EH (cell line): ENCODE measurements at places on chromosomes 4 and X.

DNA sequence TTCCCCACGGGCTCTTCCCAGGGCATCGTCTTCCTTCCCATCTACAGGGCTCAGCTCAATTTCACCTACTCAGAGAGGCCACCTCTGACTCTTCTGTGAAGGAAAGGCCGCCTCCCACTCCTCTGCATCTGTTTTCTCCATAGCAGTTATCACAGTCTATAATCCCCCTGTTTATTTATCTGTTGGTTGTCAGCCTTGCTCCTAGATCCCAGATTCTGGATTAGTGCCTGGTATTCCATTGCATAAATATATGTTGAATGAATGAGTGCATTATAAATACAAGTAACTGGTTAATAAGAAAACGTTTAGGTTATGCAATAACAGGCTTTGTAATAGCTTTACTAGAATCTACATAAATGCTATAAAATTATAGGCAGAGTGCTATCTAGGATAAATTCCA lies 52.9 kb downstream of the NSG1 start:
- DNase-seq = no peak

GRCh38 chr4:178293601-178294000 lies 851.4 kb upstream of the AGA start:
- no peak for DNase-seq

GRCh38 chrX:19904778-19905367 lies 17.5 kb upstream of the SH3KBP1 start:
- peak; percentile 59 for DNase-seq

DNA sequence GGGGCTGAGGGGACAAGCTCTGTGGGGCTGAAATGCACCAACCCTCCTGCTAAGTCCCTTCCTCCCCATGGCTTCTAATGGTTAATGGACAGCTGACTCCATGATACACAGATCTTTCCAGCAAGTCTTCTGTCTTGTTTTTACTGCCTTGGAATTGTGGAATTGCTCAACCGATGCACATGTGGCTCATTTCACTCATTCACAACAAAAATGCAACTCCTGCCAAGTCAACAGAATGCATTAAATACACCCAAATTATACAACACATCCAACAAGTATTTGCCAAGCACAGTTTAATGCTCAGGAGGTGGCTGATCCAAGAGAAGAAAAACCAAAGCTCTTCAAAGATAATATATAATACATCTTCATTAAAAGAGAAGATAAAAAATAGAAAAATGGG lies 61.9 kb upstream of the PAGE4 start:
- no peak for DNase-seq

- DNase-seq = no peak
These were observed 104.8 kb upstream of the ENPEP start for GRCh38 chr4:110371016-110371770.

DNA sequence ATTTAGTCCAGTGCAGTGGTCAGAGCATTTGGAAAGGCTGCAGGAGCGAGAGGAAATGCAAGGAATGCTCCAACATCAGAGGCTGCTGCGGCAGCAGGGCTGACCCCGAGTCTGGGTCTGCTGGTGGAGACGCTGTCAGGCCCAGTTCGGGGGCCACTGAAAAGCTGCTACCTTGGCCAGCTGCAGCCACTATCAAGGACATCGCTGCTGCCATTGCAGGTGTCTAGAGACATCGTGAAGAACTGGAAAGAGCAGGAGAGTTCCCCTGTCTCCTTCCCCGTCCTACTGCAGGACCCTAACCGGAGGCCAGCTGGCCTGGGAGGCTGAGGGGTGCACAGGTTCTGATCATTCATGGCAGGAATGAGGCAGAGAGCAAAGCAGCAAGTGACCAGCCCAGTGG lies 29.5 kb upstream of the GPR78 start:
- DNase-seq = no peak

- DNase-seq = no peak
These were observed 208.5 kb downstream of the PPP4R3C start for GRCh38 chrX:27254656-27255055.

DNA sequence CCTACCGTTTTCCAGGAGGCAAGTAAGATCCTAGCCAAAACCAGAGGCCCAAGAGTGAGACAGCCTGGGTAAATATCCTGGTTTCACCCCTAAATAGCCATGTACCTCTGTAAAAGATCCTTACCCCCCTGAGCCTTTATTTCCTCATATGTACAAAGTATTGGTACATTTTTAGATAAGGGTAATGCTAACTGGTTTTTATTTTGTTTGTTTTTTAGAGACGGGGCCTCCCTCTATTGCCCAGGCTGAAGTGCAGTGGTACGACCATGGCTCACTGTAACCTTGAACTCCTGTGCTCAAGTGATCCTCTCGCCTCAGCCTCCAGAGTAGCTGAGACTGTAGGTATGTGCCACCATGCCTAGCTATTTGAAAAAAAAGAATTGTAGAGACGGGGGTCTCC lies 29.4 kb downstream of the SERPINA7 start:
- no peak for DNase-seq

- DNase-seq = peak; percentile 38
These were observed 41.0 kb upstream of the PDLIM5 start for GRCh38 chr4:94410678-94411206.

DNA sequence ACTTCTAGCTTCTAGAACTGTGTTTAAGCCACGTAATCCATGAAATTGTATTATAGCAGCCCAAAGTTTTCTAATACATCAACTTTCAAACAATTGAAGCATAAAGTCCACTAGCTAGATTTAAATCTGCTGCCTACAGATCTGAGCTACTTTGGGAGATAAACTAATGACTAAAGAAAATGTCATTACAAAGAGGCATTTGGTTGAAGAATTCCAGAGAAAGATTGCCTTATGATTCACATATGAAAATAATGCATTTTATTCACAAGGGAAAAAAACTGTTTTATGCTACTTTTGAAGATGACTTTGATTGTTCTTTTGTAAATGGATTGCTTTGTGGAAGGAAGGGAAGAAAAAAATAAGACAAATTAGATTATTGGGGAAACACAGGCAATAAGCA lies 124.1 kb upstream of the SLIT2 start:
- peak; percentile 55 for DNase-seq

GRCh38 chrX:125198546-125198945 lies 121.1 kb upstream of the TEX13C start:
- DNase-seq = no peak

- no peak for DNase-seq
These were observed 33.7 kb downstream of the PIGG start for GRCh38 chr4:532588-533317.

- DNase-seq = no peak
These were observed 476.8 kb downstream of the GABRG1 start for GRCh38 chr4:45646885-45647590.

DNA sequence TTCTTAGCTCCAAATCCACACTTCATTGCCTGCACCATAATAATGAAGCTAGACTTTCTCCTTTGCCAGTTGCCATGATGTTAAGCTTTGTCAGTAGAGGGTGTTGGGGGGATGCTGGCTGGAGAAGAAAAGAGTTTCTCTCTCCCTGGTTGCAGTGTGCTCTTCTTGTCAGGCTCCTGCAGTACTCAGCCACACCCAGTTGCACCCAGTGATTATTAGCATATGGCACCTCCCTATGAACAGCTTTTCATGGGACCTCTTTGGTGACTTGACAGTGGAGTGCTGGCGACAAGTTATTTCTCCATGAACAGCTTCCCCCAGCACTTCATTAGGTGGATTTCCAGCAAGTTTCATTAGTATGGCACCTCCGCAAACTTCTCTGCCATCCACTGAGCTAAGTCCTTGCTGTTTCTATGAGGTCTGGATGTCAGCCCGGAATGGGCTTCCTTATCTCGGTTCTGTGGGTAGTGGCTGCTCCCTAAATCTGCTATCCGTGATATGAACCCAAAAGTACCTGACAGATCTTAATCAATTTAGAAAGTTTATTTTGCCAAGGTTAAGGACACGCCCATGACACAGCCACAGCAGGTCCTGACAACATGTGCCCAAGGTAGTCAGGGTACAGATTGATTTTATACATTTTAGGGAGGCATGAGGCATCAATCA lies 18.8 kb upstream of the OTUD4 start:
- DNase-seq = no peak

DNA sequence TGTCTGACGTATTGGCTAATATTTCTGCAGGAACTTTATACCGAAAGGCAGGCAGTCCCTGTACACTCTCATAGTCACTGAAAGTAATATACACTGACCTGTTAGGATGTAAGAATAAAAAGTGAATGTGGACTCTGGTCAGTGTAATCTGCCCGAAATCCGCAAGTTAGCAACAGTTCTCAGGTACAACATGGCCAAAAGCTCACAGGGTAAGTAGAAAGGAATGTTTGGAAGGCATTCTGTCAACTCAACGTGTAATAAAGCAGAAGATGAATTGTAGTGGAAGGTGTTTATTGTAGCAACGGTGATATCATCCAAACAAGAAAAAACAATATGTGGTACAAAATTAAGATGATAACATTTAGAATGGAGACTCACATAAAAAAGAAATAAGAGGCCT lies 26.0 kb upstream of the NUP54 start:
- DNase-seq = no peak

DNA sequence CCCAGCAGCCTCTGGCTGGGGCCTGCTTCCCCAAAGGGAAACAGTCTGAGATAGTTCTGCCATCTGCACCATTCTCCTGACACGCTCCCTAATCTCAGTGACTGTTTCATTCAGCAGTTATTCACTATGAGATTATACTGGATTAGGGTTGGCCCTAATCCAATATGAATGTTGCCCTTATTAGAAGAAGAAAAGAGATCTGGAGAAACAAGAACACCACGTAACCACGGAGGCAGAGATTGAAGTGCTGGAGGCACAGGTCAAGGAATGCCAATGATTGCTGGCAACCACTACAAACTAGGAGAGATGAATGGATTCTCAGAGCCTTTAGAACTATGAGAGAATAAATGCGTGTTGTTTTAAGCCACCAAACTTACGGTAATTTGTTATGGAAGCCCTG lies 7.4 kb downstream of the ACOX3 start:
- no peak for DNase-seq

GRCh38 chrX:131836161-131836560 lies 186.9 kb upstream of the STK26 start:
- DNase-seq = no peak

DNA sequence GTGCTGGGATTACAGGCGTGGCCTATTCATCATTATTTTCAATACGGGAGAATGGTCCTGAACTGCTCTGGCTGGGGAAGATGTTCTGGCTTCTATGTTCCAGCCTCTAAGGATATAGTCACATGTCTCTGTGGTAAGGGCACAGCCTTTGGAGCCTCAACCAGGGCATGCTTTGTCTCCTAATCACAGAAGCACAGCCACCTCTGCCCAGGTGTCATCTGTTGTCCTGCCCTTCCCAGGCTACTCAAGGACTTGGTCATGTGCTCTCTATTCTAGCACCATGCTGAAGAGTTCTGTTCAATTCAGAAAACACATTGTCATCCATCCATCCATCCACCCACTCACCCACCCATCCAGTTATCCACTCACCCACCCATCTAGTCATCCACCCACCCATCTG lies 29.5 kb downstream of the ASMTL start:
- DNase-seq = no peak

- peak; percentile 47 for DNase-seq
These were observed 82.4 kb upstream of the MYOZ2 start for GRCh38 chr4:119053245-119053644.

DNA sequence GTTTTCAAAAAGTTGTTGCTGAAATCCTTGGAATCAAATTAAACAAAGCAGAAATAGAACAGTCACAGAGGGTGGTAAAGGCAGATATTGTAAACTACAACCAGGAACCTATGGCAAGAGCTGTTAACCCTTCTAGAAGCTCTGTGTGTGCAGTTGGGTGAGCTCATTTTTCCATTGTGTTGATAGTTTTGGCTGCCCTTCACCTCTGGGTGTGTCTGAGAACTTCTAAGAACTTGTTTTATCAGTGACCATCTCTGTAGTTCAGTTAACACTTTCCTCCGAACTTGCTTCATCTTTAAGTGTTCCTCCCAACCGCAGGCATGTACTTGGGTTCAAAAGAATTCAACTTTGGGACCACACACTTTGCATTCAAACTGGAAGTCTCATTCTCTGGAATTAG lies 32.7 kb downstream of the RBMX start:
- peak; percentile 35 for DNase-seq

DNA sequence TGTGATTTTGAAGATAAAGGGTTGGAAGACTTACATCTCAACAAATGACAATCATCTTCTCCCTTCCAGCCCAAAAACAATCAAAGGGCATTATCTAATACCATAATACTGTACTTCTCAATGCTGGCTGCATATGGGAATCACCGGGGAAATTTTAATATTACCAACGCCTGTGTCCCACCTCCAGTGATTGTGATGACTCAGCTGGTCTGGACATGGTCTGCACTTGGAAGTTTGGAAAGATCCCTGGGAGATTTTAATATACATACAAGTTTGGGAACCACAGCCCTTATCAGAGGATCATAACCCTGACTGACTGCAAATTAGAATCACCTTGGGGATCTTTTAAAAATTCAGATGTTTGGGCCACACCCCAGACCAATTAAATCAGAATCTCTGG lies 29.9 kb downstream of the ARL13A start:
- DNase-seq = no peak

DNA sequence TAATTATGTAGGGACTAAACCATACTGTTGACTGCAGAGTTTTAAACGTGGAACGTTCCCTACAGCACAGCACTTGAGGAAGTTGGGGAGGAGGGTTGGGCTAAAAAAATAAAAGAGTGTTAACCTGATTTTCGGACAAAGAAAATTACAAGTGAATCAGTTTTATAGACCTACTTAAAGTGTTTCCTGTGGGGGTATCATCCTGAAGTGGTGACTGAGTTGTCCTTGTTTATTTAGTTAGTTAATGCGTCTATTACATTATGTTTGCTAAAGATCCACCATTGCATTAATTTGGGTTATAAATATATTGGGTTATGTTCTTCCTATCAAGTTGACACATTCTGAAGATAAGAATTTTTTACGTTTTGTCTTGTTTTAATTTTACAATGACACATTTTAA lies 14.7 kb downstream of the UNC5C start:
- DNase-seq = no peak

DNA sequence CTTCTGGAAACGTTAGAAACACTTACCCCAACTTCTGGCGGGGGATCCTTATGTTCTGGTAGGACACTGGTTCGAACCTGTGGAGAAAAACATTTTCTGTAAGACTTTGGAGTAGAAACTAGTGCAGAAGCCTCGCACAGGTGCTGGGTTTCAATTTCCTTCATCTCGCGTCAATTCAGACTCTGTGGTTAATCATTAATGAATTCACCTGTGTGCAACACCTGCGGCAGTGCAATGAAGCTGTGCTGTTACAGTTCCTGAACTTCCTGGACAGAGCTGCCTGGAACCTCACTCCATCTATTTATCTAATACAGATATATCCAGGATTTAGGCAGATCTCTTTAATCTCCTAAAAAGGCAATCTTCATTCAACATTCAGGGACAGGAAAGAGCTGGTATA lies 531.4 kb downstream of the INPP4B start:
- DNase-seq = no peak

DNA sequence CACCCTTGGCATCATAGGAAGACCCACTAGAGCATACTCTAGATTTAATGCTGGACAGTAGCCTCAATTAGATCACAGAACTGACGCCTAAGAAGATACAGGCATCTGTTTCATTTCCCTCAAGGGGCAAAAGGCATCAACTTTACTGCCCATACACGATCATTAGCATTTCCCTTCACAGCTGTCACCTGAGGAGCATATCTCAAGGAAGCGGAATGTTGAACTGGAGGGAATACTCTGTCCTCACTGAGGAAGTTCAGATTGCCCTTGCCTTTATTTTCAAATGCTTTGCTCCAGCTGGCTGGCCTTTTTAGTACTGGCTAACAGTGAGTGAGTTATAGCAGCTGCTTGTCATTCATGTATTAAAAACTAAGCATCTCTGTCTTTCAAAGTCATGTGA lies 508.4 kb upstream of the GALNT7 start:
- no peak for DNase-seq
